Stimulated activated CD4-positive, alpha-beta T cell treated with anti-CD3 and anti-CD28 coated beads, Interleukin-15, amount 100 ng/mL, for 1 hour (primary cell): ENCODE measurements at places on chromosomes 1 and 21.

DNA sequence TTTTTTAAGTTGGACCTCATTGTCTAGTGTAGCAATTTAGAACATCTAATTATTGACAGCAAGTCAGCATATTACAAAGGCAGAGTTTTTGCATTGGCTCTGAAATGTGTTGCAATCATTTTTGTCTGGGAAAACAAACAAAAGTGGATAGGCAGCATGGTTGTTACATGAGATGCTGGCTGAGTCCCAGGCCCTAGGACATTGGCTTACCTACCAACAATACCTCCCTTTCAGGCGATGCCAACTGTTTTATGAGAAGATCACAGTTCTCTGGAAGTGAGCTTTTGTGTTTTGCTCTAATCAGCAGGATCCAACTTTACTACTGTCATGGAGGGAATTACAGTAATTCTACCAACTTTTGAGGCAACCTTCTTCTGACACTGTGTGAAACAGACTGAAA is 71.5 kb upstream of the CXADR start:
- no peak for DNase-seq

- no peak for DNase-seq
Measured at GRCh38 chr1:204087893-204088528, 15.1 kb downstream of the SOX13 start.

- no peak for DNase-seq
Measured at GRCh38 chr21:28540514-28540913, 452.2 kb downstream of the LTN1 start.

- no peak for DNase-seq
Measured at GRCh38 chr21:37874481-37874880, 41.8 kb downstream of the KCNJ6 start.

- DNase-seq: no peak
Measured at GRCh38 chr1:31031330-31032143, 34.0 kb downstream of the PUM1 start.

DNA sequence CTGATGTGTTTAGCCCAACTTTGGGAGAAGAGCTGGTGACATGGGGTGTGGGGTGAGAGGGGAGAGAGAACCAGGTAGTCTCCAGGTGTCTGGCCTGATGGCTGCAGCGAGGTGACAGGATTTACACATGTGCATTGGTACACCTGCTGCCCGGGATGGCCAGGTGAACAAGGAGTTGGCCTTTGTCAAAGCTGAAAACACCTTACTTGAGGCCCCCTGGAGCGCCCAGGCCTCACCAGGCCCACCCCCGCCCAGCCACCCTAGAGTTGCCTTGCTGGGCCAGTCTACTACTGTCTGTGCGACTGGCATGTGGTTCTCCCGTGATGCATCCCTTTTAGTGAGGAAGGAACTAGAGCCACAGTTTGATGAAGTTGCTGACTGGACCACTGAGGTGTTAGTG is 90.5 kb downstream of the ADARB1 start:
- no peak for DNase-seq

- no peak for DNase-seq
Measured at GRCh38 chr1:44276901-44277300, 63.6 kb downstream of the DMAP1 start.

- DNase-seq: no peak
Measured at GRCh38 chr1:183417772-183418491, at the start of gene NMNAT2. NMNAT2 (minus strand) TSS chr1:183418380; CDS start chr1:183418267, 113 bp downstream.

GRCh38 chr1:151237678-151238466 is 16.7 kb upstream of the PSMD4 start:
- DNase-seq: no peak

DNA sequence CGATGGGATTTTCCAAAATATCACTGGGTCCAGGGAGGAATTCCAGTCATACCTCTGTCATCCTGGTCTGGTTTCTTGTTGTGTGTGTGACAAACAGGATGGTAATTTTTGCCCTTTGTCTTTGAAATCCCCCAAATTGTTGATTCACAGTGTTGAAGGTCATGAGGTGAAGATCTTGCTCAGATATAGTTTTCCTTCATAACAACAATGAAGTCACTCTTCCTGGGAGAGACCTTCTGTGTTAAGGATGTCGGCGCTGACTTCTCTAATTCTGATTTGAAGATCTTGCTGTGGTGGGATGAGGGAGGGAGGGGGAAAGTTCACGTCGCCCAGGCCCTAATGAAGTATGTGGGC is 32.2 kb upstream of the MPZL1 start:
- DNase-seq: no peak

GRCh38 chr1:116092752-116093489 is 18.3 kb upstream of the MAB21L3 start:
- DNase-seq: no peak

GRCh38 chr1:180280617-180281016 is 50.6 kb downstream of the LHX4 start:
- no peak for DNase-seq

DNA sequence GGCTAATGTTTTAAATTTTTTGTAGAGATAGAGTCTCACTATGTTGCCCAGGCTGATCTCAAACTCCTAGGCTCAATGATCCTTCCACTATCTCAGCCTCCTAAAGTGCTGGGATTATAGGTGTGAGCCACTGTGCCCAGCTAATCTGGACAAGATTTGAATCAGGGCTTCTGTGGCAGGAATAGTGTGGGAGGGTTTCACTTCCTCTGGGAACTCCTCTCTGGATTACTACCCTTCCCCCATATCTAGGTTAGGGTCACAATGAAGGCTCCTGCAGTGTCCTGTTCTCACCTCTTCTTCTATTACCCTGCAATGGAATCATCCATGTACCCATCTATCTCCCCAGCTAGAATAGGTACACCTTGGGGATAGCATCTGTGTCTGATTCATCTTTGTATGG is 133.6 kb upstream of the RAB4A start:
- no peak for DNase-seq

GRCh38 chr1:43688594-43689000 is 18.7 kb upstream of the ST3GAL3 start:
- no peak for DNase-seq

GRCh38 chr1:245396615-245397014 is 241.8 kb downstream of the KIF26B start:
- DNase-seq: no peak

DNA sequence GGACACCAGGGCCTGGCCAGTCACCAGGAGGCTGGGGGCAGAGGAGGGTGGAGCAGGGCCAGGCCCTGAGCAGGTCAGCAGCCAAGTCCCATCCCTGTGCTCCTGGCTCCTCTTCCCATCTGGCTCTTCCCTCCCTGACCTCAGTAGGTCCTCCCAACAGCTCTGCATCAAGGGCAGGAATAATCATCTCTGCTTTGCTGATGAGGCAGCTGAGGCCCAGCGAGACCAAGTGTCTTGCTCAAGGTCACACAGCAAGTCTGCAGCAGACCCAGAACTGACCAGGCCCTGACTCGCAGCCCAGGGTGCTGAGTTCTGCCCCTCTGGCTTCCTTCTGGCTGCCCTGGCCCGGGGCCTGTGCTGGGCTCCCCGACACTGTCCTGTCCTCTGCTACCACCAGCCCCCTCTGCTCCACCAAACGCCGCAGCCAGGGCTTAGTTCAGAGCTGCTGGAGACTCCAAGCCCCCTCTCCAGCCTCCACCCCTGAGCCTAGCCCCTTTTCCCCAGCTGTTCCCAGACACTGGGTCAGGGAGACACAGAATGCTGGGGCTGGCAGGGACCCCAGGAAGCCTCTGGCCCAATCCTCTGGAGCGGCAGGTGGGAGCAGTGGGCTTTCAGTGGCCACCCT is 224.9 kb downstream of the PTPRU start:
- no peak for DNase-seq

DNA sequence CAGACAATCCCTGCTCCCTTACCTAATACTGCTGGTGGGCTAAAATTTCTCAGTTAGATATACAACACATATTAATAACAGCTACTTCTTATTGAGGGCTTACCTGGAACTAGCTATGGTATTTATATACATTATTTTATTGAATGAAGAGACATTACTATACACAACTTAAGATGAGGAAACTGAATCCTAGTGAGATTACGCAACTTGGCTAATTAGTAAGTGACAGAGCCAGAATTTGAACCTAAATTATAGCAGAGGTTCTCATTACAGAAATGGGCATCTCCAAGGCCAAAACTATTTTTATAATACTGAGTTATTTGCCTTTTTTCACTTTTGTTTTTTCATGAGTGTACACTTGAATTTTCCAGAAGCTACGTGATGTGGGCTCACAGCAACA is 44.5 kb upstream of the SMYD2 start:
- DNase-seq: no peak

DNA sequence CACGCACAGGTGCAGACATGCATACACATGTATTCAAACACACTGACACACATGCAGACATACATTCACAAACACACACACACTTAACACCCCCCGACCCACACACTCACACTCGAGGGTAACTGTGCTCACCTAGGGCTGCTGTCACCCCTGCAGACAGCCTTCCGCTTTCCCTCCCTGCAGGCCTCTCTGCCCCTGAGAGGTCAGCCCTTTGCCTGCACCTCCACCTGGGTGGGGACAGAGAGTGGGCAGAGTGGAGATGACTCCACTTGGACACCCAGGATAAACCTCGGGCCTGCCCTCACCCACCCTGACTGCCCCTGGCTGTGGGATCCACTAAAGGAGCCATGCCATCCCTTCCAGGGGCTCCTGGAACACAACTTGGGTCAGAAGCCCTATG is 264.3 kb downstream of the PTPRU start:
- DNase-seq: no peak

GRCh38 chr1:83065952-83066727 is 932.8 kb downstream of the TTLL7 start:
- no peak for DNase-seq

GRCh38 chr1:192559115-192560006 is 16.2 kb upstream of the RGS1 start:
- no peak for DNase-seq
